CD4-positive, alpha-beta T cell treated with Interleukin-15 for 4 hours (primary cell): ENCODE measurements at places on chromosomes 2 and 18.

- no peak for DNase-seq
Measured at GRCh38 chr18:60292186-60292585, 80.4 kb downstream of the MC4R start.

- peak; percentile 79 for DNase-seq
Measured at GRCh38 chr2:28406276-28407096, 13.8 kb downstream of the FOSL2 start.

GRCh38 chr2:132676999-132677398 lies 7.0 kb upstream of the LYPD1 start:
- no peak for DNase-seq

DNA sequence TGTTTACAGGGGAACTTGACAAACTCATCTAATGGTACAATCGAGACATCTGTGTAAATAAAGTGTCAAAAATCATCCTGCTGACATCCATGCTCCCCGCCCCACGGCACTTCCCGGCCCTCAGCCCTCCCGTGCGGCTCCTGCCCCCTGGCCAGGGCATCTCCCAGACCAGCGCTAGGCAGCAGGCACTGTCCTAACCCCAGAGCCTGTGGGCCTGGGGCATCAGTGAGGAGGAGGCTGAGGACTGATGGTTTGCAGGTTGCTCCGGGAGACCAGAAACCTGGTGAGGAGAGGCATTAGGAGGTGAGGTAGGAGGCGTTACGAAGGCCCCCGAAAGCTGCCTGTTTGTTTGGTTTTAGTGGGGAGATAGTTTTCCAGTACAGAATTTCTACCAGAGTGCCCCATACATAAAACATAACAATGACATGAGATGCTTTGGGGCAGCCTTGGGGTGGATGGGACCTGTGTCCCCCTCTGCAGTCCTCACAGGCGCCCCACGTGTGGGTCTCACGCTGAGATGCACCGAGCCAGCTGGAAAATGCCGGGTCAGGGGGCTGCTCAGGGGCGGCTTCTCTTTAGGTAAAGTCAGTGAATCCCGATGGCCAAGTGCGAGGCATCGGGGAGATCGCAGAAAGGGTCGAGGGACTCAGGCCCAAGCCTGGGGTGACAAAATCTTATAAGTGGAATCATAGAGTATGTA lies 114.2 kb downstream of the RTP5 start:
- DNase-seq, result no peak

- no peak for DNase-seq
Measured at GRCh38 chr2:110713513-110714362, 18.6 kb upstream of the ACOXL start.

DNA sequence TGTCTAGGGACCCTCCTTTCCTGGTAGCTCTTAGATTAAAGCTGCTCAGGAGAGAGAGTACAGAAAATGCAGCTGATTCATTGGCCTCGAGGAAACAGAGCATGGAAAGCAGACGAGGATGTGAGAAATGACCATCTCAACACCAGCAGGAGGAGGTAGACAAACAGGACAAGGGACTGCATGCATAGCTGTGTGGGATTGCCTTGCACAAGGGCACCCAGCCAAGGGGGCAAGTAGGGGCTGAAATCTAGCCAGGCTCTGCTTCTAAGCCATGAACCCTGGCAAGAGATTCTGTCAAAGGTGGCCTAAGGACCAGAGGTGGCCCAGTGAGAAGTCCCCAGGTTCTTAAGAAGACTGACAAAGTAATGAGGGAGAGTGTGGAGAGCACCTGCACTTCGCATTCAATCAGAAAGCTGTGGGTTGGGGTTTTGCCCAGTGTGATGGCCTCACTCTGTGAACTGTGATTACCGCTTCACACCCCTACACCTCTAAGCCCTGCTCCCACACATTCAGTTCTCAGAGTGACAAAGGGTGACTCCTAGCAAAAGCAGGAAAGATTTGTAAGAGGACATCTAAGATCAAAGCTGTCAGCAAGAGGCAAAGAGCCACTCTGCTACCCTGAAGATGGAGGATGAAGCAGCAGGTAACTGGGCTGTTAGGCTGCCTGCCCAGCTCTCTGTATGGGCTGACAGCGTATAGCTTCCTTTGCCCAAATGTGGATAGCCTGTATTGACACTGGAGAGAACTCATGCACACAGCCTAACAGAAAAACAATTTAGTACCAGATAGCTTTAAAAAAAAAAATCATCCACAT lies 151.3 kb upstream of the PELI1 start:
- DNase-seq, result no peak

GRCh38 chr2:189424961-189425360 lies 16.3 kb upstream of the WDR75 start:
- no peak for DNase-seq

- no peak for DNase-seq
Measured at GRCh38 chr18:23258566-23259469, 123.5 kb downstream of the CABLES1 start.

GRCh38 chr2:10019174-10019573 lies 24.2 kb upstream of the KLF11 start:
- DNase-seq, result no peak

DNA sequence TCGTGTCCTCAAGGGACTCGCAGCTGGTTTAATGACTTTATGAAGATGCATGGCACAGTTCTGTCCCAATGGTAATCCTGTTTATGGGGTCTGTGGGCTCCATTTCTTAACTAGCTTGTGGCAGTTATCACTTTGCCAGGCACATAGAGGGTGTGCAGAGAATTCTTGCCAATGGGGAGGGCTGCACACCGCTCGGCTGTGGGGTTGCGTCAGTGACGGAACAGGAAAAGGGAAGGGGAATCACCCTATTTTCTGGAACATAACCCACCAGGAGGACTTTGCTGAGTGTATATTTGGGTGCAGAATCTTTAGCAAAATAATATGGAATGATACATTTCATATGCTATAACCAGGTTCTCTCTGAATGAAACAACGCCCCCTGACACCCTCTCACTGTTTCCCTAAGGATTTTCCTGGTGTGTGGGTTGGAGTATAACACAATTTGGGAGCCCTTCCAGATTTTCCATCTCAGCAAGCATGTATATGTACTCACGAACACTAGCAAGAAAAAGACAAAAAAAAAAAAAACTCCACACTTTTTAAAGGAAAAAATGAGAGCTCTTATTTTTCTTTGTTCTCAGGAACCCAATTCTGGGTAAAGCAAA lies 43.9 kb upstream of the TRIB2 start:
- DNase-seq, result no peak

- no peak for DNase-seq
Measured at GRCh38 chr2:98480598-98480997, 35.9 kb downstream of the INPP4A start.

DNA sequence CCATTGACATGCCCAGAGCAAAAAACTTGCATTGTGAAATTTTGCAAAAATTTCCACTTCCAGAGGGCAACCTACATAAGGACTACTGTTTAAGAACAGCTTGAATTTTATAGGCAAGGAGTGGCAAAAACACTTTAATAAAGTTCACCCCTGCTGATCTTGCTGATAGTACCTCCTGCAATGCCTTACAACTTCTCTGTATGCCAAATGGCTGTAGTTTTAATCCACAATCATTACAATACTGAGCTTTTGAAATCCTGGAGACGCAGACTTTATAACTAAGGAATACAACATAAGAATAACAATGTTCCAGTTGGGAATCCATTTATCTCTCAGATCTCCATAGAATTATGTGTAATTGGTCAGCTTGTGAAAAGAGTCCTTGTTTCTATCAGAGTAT lies 247.5 kb downstream of the KCNJ3 start:
- no peak for DNase-seq
